ENCODE measurements at places on chromosomes 1 and 21.
A peak's percentile ranks its signal among the peaks of the same experiment; 100 is the strongest.

DNA sequence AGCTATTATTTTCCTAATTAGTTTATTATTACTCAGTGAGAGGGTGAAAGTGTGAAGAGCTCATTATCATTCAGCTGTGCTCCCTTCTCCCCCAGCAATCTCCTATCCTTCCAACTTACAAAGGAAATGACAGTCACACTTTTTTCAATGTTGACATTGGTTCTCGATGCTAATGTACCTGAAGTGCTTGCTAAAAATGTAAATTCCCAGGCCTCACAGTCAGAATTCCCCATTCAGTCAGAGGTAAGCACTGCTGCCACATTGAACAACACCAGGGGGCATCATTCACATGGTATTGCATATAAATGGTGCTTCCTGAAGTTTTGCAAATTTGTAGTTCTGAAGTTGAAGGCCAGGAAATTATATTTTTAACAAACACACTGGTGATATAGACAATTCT lies 132.7 kb upstream of the FOXD3 start:
- no peak for DNase-seq

DNA sequence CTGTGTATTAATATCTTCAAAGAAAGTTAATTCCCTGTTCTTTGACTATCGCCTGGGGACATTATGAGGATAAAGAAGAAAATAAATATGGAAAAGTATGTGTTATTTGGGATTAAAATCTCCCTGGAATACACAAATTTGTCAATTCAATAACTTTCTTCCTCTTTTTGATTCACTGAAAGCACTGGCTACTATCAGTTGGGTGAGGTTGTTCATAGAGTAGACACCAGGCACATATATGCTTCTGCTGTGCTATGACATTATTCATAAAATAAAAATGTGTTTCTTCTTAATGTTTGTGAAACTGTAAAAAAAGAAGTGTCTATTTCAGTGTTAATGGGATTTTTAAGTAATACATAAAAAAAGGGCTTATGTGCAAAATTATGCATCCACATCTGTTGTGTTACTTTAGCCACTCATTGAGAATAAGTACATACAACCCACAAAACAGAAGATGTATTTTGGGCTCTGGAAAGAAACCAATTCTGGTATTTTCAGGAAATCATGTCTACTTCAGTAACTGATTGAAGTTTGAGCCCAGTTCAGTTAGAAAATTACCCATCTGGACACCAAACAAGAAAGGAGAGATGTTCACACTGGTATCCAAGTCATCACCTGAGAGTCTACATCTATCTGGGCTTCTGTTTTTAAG lies 169.4 kb downstream of the GABPA start:
- no peak for DNase-seq

GRCh38 chr1:164466001-164466421 lies 93.0 kb upstream of the PBX1 start:
- DNase-seq, result no peak

DNA sequence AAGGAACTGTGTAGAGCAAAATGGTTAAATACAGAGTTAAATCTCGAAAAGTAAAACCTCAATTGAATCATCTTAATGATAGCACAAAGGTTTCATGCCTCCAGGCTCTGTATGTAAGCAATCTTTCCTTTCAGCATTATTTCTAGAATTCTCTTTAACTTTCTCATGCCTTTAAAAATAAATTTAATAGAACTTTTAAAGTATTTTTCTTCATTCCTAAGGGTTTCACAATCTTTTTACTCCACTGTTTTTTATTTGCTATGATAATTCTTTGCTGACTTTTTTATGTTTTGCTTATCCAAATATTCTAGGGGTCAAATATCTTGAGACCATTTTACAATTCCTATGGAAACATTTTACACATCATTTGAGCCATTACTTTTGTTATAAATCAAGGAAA lies 288.0 kb downstream of the BACH1 start:
- no peak for DNase-seq

GRCh38 chr1:182615468-182616129 lies 11.4 kb upstream of the RGS16 start:
- DNase-seq, result no peak

GRCh38 chr1:244968471-244968871 lies 104.1 kb upstream of the HNRNPU start:
- DNase-seq, result no peak

- DNase-seq, result peak; percentile 26
Observed at GRCh38 chr1:47388891-47389238, 27.2 kb upstream of the FOXE3 start.

DNA sequence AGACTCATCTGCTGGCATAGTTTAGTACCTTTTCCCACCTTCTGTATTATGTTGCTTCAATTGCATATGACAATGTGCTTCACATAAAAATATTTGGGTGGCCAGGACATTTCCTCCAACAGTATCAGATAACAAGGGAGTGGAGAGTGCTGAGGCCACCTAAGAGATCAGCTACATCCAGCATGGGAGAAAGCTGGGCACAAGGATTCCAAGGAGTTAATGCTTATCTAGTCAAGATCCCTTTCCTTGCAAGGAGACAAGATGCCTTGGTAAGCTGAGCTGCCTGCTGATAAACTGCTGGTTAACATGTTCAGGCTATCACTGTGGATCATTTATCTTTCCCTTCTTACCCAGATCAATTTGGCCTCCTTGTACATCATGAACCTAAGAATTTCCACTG lies 5.4 kb downstream of the TACSTD2 start:
- DNase-seq, result no peak

- no peak for DNase-seq
Observed at GRCh38 chr1:869499-870244, 54.1 kb upstream of the SAMD11 start.

GRCh38 chr1:189662190-189662589 lies 815.5 kb downstream of the BRINP3 start:
- no peak for DNase-seq

DNA sequence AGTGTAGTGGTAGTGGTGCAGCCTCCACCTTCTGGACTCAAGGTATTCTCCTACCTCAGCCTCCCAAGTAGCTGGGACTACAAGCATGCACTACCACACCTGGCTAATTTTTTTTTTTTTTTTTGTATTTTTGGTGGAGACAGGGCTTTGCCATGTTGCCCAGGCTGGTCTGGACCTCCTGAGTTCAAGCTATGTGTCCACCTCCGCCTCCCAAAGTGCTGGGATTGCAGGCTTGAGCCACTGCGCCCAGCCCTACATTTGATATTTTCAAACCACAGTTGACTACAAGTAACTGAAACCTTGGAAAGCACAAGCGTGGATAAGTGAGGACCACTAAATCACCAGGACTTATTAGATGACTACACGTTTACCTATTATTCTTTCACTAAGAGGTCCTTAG lies 10.0 kb upstream of the PDPN start:
- no peak for DNase-seq

- no peak for DNase-seq
Observed at GRCh38 chr1:221415651-221416050, 326.2 kb downstream of the DUSP10 start.

DNA sequence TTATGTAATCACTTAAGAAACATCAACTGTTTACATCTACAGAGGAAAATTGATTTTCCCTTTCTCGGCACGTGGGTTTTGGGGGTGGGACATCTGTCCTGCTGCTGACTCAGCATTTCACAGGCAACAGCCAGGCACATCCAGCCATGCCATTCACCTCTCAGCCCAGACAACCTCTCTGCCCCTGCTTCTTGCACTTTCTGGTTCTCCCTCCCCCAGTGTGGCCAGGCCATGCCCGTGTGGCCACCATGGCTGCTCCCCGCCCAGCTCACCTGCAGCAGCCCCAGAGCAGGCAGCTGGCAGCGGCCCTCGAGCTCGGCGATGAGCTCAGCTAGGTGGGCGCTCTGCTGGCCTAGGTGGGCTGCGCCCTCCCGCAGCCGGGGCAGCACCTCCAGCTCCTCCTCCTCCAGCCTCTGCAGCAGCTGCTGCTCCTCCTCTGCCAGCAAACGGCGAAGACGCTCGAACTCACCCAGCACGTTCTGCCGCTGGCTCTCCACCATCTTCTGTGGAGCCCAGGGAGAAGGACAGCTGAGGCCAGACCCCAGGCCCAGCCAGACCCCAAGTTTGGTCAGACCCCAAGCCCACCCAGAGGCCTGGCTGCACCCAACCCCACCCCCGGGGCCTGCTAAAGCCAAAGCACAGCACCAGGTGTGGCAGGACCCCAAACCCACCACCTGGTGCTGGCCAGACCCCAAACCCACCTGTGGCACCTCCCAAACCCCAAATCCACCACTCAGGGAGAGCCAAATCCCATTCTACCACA lies 5.8 kb downstream of the TRIM11 start:
- DNase-seq, result no peak

GRCh38 chr1:237877631-237878030 lies 13.1 kb downstream of the ZP4 start:
- no peak for DNase-seq

DNA sequence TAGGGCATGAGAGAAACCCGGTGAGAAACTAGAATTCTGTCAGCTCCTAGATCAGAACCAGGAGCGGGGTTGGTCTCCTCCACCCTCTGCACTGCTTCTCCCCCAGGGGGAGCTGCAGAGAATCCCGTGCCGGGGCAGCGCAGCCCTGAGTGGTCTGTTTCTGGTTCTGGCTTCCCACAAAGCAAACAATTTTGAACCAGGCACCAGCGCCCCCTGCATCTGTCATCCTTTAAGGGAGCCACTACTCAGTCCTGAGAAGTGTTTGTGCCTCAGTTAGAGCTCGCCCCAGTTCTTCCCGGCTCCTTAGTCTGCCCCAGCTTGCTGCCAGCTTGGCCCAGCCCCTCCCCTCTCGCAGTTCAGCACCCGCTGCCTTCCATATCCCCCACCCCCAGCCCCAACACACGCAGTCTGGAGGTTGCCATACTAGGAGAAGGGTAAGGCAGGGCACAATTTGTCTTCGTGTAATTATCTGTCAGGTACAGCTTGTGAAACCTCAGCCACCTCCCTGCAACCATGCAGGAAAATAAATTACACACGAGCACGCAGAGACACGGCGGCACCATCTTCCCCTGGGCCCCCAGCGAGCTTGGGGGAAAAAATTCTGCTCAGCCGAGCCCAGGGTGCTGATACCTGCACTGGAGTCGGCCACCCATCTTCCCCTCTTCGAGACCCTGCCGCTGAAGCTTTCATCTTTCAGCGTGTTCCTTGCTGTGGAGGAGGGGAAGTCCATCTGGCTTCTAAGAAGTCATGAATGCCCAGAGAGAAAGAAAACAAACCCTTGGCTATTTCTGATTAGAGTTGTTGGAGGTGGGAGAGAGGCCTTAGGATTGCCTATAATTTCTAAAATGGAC lies 62.6 kb upstream of the CD1D start:
- peak; percentile 11 for DNase-seq

GRCh38 chr1:10583641-10584040 lies 108.9 kb downstream of the PEX14 start:
- no peak for DNase-seq

Measured in HS-27A (cell line).